ENCODE measurements at places on chromosomes 1 and 21.

- peak; percentile 34 for DNase-seq
Measured at GRCh38 chr21:42784276-42784675, 95.1 kb downstream of the WDR4 start.

DNA sequence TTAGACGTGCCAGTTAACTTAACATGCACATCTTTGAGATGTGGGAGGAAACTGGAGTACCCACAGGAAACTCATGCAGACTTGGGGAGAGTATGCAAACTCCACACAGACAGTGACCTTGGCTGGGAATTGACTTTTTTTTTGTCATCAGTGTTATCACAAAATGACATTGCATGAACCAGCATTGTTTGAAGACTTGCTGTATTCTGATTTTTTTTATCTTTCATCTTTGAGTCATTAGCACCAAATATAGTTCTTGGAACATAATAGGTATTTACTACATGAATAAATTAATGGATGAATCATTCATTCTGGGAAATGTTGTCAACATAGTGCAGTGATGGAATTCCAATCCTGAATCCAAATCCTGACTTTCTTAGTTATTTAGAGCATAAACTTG is 77.0 kb downstream of the ATF6 start:
- DNase-seq, result no peak

GRCh38 chr1:212119397-212119837 is 83.9 kb downstream of the DTL start:
- DNase-seq, result no peak

GRCh38 chr1:6991266-6991665 is 206.0 kb downstream of the CAMTA1 start:
- no peak for DNase-seq

GRCh38 chr21:46557919-46558392 is 46.9 kb downstream of the S100B start:
- no peak for DNase-seq

DNA sequence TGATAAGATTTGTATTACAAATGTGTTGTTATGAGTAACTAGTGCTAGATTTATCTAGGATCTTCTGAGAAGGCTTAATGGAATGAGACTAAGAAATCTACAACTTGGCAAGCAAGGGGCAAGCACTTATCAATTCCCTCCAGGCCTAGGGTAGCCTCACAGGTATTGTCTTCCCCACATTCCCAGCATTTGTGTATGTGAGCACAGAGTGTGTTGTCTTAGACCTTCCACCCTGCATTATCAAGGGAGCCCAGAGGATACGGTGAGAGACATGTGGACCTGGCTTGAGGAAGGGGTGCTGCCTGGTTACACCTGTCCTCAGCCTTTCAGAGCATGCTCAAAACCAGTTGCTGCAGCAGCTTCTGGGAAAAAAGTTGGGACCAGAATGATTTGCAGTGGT is 327.2 kb downstream of the MRPL39 start:
- DNase-seq, result no peak

GRCh38 chr1:8525216-8525557 is 207.3 kb downstream of the SLC45A1 start:
- DNase-seq, result peak; percentile 40

- DNase-seq, result no peak
Measured at GRCh38 chr1:16981269-16981849, 939 bp upstream of the MFAP2 start.

- no peak for DNase-seq
Measured at GRCh38 chr1:981491-981954, 370 bp downstream of the PERM1 start.

GRCh38 chr1:244111027-244111426 is 59.9 kb downstream of the ZBTB18 start:
- DNase-seq, result no peak

DNA sequence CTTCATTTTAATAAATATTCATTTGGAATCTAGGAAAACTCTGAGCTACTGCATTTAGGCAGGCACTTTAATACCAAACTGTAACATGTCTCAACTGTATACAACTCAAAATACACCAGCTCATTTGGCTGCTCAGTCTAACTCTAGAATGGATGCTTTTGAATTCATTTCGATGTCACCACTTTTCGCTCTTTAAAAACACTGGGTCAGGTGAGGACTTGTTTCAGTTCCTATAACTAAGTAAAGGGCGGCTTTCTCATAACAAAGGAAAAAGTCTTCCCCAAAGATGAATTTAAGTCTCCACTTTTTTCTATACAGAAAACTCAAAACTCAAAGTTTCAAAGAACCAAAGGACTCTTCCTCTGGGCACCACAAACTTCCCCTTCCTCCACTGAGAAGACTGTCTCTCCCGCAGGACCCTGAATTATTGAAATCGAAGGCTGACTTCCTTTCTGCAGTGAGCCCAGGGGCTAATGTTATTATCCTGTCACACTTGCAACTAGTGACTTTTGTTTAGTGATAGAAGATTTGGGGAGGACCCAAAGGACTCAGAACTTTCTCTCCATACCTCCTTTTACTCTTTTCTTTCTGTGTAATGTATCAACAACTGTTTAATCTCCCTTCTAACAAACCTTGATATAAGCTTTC is 9.7 kb upstream of the DHX9 start:
- DNase-seq, result no peak

- peak; percentile 80 for DNase-seq
Measured at GRCh38 chr1:150560011-150560438, 10.8 kb downstream of the ADAMTSL4 start.

DNA sequence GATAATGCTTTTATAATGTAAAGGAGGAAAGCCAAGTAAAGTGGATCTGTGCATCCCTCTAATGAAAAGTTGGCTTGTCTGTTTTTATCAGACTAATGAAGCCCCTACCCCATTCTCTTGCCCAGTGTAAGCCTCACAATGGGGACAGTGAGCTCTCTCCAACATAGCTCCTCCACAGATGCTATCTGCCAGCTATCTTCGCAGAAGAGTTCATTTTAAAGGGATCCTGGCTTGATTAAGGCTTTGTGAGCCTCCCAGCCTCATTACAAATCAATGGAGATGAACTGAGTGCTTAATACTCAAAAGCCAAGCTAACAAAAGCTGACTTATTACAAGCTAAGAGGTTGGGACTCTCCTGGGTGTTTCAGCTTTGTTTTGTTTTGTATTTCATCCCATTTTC is 514.7 kb downstream of the NUF2 start:
- DNase-seq, result no peak

DNA sequence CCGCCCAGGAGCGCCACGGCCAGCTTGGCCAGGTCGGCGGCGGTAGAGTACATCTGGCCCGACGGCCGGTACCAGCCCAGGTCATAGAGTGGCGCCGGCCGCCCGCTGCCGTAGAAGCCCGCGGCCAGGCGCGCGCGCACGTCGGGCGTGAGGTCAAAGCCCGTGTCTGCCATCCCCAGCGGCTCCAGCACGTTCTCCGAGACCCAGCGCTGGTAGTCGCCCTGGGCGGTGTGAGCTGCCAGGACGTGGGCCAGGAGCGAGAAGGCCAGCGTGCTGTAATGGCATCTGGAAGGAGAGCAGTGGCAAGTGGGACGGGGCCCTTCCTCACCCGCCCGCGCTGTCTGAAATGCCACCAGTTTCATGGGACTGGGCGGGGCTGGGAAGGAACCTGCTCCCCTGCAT is 18.9 kb downstream of the LACTBL1 start:
- no peak for DNase-seq

GRCh38 chr1:239308701-239309333 is 77.6 kb upstream of the CHRM3 start:
- DNase-seq, result peak; percentile 16

GRCh38 chr1:18723701-18724411 is 93.2 kb downstream of the PAX7 start:
- no peak for DNase-seq

DNA sequence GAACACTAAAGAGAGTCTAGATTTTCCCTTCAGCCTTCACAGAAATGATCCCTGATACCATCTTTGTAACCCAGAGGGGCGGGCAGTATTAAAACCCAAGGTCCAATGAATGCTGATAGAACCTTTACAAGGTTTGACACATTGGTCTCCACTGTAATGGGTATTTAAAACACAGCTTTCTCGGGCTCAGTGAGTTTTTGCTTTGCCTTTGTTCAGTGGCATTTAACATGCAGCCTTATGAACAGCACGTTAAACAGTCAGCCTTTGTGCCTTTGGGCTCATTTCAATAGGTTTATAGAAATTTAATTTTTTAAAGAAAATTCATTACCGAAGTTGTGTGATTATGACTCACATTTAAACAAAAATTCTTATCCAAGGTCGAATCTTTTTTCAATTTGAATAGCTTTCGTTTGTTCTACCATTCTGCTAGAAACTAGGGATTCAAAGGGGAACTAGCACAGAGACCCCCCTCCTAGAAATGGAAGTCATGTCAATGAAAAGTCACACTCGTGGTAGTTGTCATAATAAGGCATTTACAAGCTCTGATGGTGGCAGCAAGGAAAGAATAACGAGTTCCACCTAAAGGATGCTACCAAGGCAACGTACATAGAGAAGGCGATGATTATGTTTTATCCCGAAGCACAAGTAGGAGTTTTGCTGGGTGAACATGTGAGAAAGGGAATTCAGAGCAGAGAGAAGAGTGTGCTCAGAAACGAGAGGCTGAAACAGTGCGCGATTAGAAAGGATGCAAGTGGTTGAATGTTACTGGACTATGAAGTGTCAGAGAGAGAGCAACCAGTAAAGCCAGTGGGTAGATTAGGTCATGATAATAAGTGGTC is 66.2 kb downstream of the SGIP1 start:
- DNase-seq, result no peak

- no peak for DNase-seq
Measured at GRCh38 chr1:53584777-53585107, 125.5 kb downstream of the DMRTB1 start.

DNA sequence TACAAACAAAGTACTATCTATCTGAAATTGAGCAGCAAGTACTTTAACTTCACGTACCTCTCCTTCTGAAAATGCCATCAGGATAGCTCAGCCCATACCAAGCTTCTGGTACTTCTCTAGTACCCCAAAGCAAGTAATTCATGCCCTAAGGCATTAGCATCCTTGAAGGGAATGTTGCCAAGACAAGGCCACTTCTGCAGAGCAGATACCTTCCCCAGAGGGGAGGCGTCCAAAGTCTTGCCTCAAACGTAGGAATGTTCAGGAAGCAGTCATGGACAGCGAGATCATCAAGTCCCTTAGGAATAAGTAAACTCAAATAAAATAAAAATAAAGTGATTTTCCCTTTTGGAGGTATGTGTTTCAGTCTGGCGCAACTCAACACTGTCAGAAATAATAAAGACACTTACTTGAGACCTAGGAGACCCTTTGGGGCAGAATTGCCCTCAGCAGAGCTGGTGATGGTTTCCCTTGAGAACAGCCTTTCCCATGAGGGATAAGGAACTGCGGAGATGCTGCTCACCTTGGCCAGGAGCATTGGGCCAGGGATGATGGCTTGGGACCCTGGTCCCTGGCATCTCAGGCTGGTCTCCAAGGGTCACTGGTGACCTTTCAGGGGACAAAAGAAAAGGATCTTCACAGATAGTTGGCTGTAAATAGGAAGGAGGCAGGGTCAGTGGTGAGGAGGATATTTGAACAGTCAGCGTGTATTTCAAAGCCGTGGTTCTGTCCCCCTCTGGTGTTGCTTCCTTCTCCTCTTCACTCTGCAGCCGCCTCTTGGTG is 522.9 kb downstream of the KIF26B start:
- DNase-seq, result no peak

- DNase-seq, result peak; percentile 54
Measured at GRCh38 chr1:110787328-110788071, 85.4 kb upstream of the CD53 start.

GRCh38 chr1:204267191-204267601 is 53.4 kb upstream of the GOLT1A start:
- no peak for DNase-seq

DNA sequence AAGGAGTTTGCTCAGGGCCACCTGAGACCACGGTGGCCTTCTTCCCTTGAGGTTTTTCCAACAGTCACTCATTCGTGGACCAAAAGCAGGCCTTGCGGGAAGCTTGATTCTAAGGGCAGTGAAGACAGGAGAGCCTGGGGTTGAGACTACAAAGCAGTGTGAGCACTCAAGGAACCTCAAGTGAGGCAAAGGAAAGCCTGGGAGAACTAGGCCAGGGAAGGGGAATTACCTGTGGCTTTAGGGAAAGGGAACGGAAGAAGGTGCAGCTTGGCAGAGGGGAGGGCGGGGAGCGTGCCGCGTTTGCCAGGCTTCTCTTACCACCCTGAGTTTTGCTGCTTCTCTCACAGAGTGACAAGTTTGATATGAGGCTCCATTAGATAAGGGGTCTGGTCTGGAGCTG is 114.3 kb downstream of the DHRS3 start:
- no peak for DNase-seq

DNA sequence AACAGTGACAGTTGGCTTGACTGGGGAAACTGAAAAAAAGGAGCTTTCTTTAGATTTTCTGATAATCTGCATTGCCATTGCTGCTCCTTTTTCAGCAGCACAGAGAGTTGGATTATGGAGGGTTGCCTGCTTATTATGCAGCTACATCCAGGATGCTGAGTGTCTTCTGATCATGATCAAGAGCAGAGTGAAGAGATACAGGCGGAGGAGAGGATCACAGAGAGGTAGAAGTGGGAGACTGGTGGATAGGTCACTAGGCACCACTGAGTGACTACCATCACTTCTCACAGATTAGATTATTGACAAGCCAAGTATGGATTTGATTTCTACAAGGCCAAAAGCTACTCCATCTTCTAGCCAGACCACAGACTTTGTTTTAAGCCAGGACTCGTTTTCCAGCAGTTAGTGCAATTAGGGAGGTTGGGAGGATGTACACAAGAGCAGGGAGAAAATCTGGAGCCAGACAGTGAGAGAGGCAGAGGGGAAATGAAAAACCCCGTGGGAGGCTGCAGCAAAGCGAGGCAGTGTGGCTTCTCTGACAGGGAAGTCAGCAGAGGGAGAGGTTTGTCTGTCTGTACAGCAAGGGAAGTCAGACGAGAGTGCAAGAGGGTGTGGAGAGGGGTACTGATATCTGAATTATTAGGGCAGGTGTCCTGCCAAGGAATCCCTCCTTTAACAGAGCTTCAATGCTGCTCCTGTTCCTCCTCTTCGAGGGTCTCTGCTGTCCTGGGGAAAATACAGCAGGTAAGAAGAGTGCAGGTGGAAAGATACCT is at the start of gene CD1E:
TSS of gene CD1E (plus strand) at position 592 of the 773 bp plus-strand sequence. CDS start at position 687, 95 bp downstream.
- no peak for DNase-seq

DNA sequence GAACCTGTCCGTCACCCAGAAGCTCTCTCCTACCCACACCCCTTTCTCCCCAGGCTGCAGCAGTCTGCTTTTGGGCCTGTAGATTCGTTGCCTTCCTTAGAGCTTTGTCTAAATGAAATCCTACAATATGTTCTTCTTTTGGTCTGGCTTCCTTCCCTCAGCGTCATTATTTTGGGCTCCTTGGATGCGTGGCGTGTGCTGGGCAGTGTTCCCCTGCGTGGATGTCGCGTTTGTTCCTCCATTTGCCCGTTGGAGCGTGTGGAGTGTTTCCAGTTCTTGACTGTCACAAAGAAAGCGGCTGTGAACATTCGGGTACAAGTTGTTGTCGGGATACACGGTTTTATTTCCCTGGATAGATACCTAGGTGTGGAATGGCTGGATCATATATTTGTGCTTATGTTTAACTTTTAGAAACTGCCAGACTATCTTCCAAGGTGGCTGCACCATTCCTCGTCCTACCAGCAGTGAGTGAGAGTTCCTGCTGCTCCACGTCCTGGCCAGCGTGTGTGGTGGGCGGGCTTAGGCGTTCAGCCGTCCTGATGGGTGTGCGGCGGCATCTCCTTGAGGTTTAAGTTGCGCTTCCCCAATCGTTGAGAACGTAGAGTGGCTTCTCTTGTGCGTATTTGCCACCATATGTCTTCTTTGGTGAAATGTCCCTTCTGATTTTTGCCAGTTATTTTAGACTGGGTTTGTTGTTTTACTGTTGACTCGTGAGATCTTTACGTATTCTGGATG is 31.7 kb downstream of the SKI start:
- no peak for DNase-seq

GRCh38 chr21:46088189-46088588 is 9.7 kb upstream of the COL6A2 start:
- no peak for DNase-seq

GRCh38 chr1:110443451-110443850 is 7.5 kb upstream of the PROK1 start:
- DNase-seq, result no peak

Data from CD4-positive, alpha-beta T cell treated with Interleukin-12 subunit alpha and Interleukin-12 subunit beta, for 1 hour (primary cell).